ENCODE measurements at places on chromosomes 7 and 10. TPM values are rescaled to one million over a fixed set of nuclear protein-coding genes. Genes with fewer than 3 reads are reported as not detected.

The CYP2E1 gene
- 1.3 TPM for total RNA-seq

The LLCFC1 gene
- not detected for total RNA-seq

The CALY gene
- not detected for total RNA-seq

The ACSM6 gene
- not detected for total RNA-seq

The ZNF365 gene
- 6.1 TPM for total RNA-seq

The WIPF3 gene
- total RNA-seq, result under 0.01 TPM

The TACC2 gene
- 5.6 TPM for total RNA-seq

The MCMBP gene
- total RNA-seq, result 56.1 TPM

The ZNF394 gene
- 22.5 TPM for total RNA-seq

The GRM8 gene
- total RNA-seq, result not detected

The WNT2 gene
- 140 TPM for total RNA-seq

The OLAH gene
- not detected for total RNA-seq

The BICC1 gene
- 39.3 TPM for total RNA-seq

The NRP1 gene
- 222 TPM for total RNA-seq

The FOXP2 gene
- total RNA-seq, result 0.86 TPM

The KCNMA1 gene
- total RNA-seq, result 36.7 TPM

The NODAL gene
- total RNA-seq, result not detected

The MUC3A gene
- total RNA-seq, result not detected

The ZKSCAN5 gene
- 17.7 TPM for total RNA-seq

The LRIT1 gene
- total RNA-seq, result not detected

The SEC31B gene
- 2.6 TPM for total RNA-seq

The GPC2 gene
- total RNA-seq, result 0.43 TPM

The BAZ1B gene
- total RNA-seq, result 64.3 TPM

The LRRC61 gene
- 6.8 TPM for total RNA-seq

The RPA3 gene
- 24.6 TPM for total RNA-seq

The GARIN1A gene
- 0.64 TPM for total RNA-seq

The CRPPA gene
- 1.6 TPM for total RNA-seq

The ANXA8L1 gene
- total RNA-seq, result 9.0 TPM

All from fibroblast of villous mesenchyme (primary cell).